ENCODE measurements at places on chromosomes 12 and 14.

DNA sequence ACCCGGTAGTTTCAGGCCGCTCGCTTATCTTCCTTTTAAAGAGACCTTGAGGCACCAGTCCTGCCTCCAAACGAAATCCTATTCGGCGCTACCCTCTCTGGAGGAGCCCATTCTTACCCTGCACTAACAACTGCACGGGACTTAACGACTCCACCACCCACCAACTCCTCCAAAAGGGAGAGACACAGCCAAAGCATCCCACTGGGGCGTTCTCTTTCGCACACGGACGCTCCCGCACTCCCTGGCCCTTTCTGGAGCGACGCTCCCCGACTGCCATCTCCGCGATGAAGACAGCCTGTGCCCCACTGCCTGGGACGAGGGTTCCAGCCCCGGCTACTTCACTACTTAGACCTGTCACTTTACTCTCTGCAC lies 650 bp downstream of the GALC start:
- no peak for DNase-seq

- DNase-seq = no peak
Observed at GRCh38 chr14:86707071-86707470, 1177.1 kb downstream of the FLRT2 start.

GRCh38 chr14:23145794-23146350 lies 26.8 kb upstream of the CEBPE start:
- DNase-seq = no peak

GRCh38 chr14:51360592-51360991 lies 120.5 kb downstream of the TMX1 start:
- no peak for DNase-seq

DNA sequence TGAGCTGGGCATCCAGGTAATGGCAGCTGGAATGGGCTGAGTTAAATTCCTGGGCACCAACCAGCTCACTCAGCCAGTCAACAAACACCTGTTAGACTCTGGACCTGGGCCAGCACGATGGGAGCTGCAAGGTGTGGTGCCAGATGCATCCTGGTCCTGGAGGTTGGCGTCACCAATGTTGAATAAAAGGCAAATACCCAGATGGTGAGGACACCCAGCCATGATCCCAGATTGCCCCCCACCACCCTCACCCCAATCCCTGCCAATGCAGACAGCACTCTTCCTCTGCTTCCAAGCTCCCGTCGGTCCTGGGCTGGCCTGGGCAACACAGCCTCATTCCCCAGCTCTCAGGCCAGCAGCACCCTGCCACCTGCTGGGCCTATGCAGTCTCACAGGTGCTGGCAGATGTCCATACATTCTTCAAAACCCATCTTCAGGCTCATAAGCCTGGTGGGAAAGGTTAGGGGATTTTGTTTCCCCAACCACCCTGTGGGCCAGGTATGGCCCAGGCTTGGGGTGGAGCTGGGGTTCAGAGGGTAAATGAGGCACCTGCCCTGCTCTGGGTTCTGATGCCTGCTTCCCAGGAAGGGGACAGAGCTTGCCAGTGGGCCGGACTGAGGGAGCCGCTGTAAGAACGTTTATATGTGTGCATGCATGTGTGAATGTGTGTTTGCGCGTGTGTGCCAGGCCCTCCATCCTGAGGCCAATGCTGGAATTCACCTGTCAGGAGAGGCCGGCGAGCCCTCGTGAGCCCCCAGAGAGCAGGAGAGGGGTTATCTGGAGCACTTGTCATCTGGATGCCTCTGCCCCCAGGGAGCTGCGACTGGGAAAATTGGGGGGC lies 58.0 kb downstream of the LGMN start:
- DNase-seq = peak; percentile 80

GRCh38 chr14:67050896-67051295 lies 138.3 kb upstream of the GARIN2 start:
- DNase-seq = no peak

- DNase-seq = no peak
Observed at GRCh38 chr12:108734200-108734906, 3.0 kb upstream of the CORO1C start.

GRCh38 chr12:9851927-9852326 lies 17.2 kb downstream of the CLEC2B start:
- no peak for DNase-seq

DNA sequence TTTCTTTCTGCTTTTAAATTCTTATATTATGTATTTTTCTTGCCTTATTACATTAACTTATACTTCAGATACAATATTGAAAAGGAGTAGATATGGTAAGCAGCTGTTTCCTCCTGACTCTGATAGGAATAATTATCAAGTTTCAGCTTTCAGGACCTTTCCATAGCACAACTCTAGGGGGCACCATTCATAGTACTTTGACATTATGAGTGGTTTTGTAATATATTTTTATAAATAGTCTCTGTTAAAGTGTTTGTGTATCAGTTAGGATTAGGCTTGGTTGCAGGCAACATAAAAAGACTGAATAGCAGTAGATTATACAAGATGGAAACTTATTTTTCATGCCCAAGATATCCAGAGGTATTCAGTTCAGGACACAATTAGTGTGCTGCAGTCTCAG lies 27.9 kb upstream of the PARP11 start:
- DNase-seq = no peak

DNA sequence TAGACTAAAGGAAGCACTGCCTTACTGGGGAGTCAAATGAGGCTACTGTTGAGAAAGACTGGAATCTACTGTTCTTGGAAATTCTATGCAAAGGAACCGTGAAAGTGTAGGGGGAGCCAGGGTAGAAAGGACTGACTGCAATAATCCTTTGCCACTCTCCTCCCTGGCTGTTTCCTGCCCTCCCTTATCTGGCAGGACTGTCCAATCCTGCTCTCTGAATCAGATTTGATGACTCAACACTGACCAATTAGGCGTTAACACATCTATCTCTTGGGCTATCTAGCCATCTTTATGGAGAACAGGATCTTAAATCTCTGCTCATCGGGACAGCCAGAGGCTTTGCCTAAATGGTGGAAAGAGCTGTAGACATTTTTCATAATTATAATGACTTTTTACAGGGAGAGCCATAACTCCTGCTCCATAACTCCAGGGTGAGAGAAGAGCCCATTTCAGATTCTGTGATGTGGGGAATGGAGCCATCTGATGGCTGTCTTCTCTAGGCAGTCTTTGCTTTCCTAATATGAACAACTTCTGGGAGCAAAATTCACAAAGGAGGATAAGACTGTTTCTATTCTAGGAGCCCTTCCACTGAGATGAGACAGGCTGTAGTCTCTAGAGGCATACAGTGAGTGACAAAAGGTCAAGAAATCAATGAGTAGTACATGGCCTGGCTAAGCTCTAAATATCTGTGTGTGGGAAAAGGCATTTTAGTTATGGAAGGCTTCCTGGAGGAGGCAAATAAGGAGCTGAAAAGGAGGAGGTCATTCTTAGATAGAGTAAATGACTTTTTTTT lies 68.9 kb upstream of the CISTR start:
- DNase-seq = no peak

DNA sequence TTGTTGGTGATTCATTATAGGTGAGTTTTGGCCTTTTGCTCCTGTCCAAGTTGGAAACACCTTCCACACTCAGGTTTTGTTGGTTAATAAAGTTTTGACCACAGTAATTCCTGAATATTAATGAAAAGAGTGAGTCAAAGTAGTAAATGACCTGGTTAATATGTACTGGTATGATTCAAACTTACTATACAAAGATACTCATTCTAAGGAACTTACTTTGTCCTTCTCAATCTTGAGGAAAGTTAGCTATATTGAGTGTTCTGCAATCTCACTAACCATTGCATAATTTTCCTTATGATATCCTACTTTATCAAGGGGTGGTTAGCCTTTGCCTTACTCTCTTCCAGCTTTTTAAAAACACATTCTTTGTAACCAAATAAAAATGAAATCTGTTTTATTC lies 20.9 kb upstream of the HECTD1 start:
- DNase-seq = no peak

DNA sequence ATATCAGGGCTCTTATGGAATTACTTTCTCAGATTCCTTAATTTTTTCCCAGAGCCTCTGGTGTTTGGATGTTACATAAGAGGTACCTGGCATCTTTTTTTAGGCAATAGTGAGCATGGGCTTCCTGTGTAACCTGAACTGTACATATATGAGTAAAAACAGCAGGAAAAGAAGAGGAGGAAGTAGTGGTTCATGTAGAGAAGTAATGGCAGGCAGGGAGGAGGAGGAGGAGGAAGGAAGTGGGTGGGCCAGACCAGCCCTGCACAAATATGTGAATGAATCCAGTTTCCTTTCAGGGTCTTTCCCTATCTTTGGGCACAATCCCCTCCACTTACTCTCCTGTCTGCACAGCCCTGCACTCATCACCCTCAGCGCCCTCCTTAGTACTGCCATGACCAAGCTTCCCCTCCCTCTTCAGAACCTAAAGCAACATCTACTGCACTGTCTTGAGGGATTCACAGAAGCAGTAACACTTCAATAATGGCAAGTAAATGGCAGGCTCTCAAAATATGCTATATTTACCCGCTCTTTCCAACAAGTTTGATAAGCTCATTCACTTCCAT lies 40.9 kb upstream of the GSG1 start:
- no peak for DNase-seq

- DNase-seq = no peak
Observed at GRCh38 chr12:3646561-3647241, 106.2 kb downstream of the CRACR2A start.

DNA sequence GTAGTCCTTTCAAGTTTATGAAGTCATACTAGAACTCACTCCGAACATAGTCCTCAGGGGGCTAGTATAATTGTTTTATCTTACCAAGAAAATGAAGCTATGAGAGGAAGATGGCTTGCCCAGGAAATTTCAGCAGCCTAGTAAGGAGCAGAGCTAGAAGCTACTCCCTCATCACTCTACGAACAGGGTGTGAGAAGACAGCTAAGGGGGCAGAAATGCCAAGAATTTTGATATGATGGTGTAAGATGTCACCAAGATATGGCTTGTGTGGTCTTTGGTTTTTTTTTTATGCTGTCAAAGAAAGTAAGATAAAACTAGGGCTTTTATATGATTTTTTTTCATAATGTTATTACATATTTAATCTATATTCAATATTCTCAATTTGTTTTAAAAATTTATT lies 47.6 kb downstream of the PRICKLE1 start:
- DNase-seq = no peak

GRCh38 chr12:69068448-69068847 lies 135.5 kb upstream of the CPM start:
- no peak for DNase-seq

DNA sequence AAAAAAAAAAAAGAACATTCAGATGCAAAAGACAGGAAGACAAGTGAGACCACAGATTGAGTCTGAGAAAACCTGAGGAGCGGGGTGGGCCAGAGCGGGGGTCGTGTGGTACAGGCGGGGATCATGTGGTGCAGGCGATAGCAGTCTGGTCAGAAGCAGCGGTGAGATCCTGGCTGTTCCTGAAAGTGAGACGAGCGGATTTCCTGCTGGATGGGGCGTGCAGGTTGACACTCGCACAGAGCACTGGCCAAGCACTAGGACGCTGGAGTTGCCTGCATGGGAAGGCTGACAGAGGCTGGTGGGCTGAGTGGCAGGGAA lies 35.7 kb downstream of the CDC42BPB start:
- DNase-seq = no peak

GRCh38 chr12:3097186-3097804 lies 20.1 kb downstream of the TSPAN9 start:
- DNase-seq = no peak

- no peak for DNase-seq
Observed at GRCh38 chr14:92325835-92326234, 2.9 kb downstream of the SLC24A4 start.

- peak; percentile 73 for DNase-seq
Observed at GRCh38 chr12:122834104-122834920, 945 bp upstream of the HIP1R start.

DNA sequence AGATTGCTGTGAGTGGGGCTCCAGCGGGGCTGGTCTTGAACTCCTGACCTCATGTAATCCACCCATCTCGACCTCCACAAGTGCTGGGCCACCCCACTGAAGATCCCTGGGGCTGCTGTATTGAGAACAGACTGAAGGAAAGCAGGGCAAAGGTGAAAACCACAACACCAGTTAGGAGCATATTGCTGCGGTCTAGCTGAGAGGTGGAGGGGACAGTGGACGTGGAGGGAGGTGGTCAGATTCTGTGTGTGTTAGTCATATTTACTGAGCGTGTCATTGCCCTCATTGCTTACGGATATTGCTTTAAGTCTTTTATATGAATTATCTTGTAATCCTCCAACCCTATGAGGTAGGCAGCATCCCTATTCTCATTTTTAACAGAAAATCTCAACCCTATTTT lies 69.0 kb upstream of the OVCH1 start:
- DNase-seq = no peak

GRCh38 chr12:123037791-123038190 lies 57.3 kb downstream of the ARL6IP4 start:
- DNase-seq = no peak

GRCh38 chr14:87971010-87971409 lies 22.0 kb downstream of the GALC start:
- no peak for DNase-seq

GRCh38 chr14:79786522-79786921 lies 424.8 kb downstream of the DIO2 start:
- DNase-seq = no peak

DNA sequence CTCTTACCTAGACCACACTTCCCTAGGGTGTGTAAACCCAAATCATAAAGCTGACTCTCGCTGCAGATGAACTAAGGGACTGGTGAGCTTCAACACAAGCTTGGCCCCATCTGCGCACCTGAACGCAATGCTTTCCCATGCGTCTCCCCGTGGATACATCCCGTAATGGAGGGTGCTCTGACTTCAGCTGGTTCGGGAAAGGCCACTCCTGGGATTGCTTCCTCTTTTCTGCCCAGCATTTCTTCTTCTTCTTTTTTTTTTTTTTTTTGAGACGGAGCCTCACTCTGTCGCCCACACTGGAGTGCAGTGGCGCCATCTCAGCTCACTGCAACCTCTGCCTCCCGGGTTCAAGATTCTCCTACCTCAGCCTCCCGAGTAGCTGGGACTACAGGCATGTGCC lies 27.7 kb upstream of the ETFBKMT start:
- DNase-seq = no peak

GRCh38 chr14:62162998-62163589 lies 400.9 kb downstream of the SNAPC1 start:
- peak; percentile 68 for DNase-seq

DNA sequence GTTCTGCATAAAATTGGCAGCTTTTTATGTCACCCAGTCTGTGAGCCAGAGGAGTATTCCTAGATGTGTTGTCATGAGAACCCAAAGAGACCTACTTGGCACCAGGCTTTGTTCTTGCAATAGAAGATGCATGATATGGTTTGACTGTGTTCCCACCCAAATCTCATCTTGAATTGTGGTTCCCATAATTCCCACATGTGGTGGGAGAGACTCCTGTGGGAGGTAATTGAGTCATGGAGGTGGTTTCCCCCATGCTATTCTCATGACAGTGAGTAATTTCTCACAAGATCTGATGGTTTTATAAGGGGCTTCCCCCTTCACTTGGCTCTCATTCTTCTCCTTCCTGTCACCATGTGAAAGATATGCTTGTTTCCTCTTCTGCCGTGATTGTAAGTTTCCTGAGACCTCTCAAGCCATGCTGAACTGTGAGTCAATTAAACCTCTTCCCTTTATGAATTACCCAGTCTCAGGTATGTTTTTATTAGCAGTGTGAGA lies 572.0 kb upstream of the ATP2B1 start:
- no peak for DNase-seq

GRCh38 chr14:100584056-100585031 lies 2.9 kb downstream of the BEGAIN start:
- no peak for DNase-seq

All from D341Med (cell line).